Activated naive CD4-positive, alpha-beta T cell (primary cell): ENCODE measurements at places on chromosomes 6 and 20.

DNA sequence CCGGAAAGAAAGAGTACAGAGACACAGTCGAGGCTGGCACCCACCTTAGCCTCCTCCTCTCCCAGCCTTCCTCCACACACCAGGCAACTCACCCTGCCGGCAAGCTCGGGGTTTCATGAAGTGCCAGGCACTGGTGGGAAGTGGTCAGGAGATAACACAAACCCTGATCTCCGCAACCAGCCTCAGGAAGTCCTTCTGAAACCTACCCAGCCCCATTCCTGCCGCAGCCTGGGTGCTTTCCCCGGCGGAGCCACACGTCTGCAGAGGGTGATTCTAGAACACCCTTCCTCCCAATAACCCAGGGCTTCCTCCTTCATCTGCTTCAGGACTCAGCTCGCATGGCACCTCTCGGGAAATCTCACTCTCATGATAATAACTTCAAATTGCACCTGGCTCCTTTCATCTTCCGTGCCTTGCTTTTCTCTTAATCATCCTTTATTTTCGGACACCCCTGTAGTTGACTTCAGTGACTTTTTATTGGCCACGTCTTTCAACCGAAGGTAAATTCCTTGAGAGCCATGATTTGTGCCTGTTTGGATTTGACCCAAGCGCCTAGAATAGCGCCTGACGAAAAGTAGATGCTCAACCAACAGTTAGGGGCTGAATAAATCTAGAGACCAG is 8.7 kb upstream of the HLA-E start:
- no peak for DNase-seq

DNA sequence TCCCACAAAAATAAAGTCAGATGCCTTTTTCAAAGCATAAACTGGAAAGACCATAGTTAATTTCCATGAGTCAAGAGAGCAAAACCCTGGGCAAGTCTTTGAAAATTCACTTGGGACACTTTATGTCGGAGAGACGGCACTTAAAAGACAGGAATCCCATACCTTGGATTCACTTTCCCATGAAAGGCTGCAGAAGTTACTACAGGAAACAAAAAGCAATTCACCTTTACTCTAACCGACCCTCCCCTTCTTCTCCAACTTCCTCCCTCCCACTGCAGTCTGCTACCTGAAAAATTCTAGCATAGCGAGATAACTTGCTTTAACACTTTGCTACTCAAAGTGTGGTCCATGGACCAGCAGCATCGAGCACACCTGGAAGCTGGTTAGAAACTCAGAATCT is 539.1 kb upstream of the JAG1 start:
- no peak for DNase-seq

GRCh38 chr20:24317224-24317623 is 152.2 kb upstream of the SYNDIG1 start:
- DNase-seq: no peak

GRCh38 chr20:2299301-2299700 is 3.5 kb downstream of the TGM3 start:
- no peak for DNase-seq

GRCh38 chr6:137039010-137039409 is 5.8 kb downstream of the IL20RA start:
- DNase-seq: no peak

- no peak for DNase-seq
Observed at GRCh38 chr20:18394363-18394762, 72.5 kb downstream of the DZANK1 start.
